ENCODE measurements at places on chromosomes 2 and 18.

- DNase-seq, result no peak
Measured at GRCh38 chr2:234025891-234026401, 24.6 kb upstream of the SPP2 start.

DNA sequence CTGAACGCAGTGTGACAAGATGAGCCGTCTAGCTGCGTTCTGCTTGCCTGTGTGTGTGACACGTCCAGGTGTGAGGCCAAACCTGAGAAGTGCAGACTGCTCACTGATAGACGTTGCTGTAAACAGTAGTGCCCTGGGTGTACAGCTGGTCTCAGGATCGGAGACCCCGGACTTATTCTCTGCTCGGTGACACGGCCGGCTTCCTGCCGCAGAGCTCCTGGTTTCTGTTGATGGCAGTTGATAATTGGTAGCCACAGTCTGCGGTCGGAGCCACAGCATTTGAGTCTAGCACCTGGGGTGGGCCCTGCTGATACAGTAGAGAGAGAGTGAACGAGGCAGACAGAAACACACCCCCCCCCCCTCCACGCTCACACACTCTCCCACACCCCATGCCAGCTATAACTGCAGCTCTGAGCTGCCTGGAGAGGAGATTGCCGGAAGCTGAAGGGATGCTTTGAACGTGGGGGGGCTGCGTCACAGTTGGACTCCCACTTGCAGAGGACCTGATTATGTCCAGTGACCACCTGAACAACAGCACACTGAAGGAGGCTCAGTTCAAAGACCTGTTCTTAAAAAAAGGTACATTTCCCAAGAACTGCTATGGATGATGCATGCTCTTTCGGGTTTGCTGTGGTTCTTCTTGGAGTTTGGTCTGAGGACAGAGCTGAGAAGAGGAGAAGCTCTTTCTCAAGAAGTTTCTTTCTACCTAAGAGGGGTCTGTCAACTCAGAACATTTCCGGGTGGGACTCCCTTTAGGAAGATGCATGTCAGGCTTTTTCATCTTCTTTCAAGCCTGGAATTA is 114.0 kb downstream of the FAM210A start:
- DNase-seq, result peak; percentile 96

DNA sequence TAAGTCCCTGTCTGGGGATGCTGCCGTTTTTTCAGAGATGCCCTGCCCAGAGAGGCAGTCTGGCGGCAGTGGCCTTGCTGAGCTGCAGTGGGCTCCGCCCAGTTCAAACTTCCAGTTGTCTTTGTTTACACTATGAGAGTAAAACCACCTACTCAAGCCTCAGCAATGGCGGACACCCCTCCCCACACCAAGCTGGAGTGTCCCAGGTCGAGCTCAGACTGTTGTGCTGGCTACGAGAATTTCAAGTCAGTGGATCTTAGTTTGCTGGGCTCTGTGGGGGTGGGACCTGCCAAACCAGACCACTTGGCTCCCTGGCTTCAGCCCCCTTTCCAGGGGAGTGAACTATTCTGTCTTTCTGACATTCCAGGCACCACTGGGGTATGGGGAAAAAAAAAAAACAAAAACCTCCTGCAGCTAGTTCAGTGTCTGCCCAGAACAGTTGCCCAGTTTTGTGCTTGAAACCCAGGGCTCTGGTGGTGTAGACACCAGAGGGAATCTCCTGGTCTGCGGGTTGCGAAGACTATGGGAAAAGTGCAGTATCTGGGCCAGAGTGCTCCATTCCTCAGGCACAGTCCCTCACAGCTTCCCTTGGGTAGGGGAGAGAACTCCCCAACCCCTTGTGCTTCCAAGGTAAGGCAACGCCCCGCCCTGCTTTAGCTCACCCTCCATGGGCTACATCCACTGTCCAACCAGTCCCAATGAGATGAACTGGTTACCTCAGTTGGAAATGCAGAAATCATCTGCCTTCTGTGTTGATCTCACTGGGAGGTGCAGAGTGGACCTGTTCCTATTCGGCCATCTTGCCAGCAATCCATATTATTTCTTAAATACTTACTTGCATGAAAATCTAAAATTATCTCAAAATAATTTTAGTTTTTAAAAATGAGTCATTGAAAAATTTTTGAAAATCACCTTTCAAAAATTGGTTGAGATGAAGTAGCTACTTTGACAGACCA is 338.0 kb downstream of the OSR1 start:
- no peak for DNase-seq

GRCh38 chr2:163682695-163683094 is 53.1 kb downstream of the FIGN start:
- no peak for DNase-seq

- no peak for DNase-seq
Measured at GRCh38 chr2:161486111-161486510, 70.0 kb downstream of the TBR1 start.

DNA sequence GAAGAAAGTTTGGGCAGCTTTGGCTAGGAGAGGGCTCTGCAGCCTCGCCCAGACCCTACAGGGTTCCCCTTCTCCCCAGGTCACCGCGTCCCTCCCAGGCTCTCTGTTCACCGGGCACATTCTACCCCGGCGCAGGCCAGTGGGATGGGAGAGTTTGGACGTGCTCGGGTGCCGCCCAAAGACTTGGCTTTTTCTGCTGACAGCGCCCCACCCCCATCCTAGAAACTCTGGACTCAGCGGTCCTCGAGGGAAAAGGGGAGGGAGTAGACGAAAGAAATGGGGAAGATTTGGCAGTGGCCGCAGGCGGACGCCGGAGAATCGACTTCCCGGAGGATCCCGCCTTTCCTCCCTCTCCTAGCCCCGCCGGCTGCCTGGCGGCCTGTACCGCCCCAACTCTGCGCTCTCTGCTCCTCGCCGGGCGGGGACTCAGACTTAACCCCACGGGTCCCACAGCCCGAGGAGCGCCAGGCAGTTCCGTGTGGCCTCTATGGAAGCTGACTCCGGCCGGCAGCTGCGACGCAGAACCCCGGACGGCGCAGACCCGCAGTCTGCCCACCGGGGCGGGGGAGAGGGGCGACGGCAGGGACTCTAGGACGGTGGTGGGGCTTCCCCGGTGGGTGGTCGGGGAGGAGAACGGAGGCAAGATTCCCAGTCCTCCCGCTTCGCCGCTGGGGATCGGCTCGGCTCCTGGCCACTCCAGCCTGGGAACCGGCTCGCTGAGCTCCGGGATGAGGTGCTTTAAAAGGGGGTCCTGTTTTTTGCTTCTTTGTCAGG is 863 bp upstream of the SIX2 start:
- no peak for DNase-seq

DNA sequence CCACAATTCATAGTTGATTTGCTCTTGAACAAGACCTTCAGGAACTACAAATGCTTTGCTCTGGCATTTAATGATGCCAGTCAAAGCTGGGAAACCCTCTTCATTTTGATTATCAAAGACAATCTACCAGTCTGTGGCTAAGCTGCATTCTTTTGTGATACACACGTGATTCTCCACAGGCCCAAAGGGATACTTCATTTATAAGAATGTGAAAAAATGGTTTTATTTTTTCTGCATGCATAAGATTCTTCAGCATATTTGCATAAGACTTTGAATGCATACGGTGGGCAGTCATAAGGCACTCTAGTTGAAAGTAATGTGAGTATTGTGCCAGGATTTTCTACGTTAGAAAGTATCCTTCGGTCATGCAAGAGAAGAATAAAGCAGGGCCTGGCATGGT is 33.0 kb upstream of the ARL5A start:
- DNase-seq, result no peak

GRCh38 chr2:30385327-30385726 is 61.7 kb upstream of the LCLAT1 start:
- DNase-seq, result no peak

DNA sequence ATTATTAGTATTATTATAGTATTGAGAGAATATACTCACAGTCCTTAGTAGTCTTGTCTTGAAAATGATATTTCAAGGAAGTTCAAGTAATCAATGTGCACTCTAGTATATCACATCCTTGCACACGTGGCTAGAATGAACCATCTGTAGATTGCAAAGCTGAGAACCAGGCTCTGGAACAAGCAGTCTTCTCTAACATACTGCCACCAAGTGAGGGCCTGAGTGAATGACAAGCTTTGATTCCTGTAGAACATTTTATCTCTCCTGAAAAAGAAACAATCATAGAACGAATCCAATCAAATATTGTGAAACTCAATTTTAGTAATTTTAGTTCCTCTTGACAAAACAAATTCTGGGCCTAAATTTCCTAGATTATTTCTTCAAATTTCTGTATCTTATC is 55.3 kb upstream of the SULT1C3 start:
- DNase-seq, result peak; percentile 47

GRCh38 chr2:168482269-168482668 is 26.2 kb downstream of the CERS6 start:
- DNase-seq, result no peak

DNA sequence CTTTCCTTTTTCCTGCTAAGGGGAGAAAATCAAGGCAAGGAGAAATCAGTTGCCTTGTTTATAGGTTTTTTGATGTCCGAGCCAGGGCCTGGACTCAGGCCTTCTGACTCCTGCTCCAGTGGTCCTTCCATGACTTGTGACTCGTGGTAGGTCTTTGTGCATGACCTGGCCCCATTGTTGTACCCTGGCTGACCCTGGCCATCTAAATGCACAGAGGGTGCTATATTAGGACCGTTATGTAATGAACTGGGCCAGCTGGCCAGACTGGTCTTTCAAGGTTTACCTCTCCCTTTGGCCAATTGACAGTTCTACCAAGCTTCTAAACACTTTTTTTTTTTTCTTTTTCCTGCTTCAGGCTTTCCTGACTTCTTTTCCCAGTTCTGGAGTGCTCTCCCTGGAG is 81.1 kb downstream of the SETBP1 start:
- DNase-seq, result no peak

- DNase-seq, result no peak
Measured at GRCh38 chr18:2884706-2885285, 38.0 kb downstream of the EMILIN2 start.

DNA sequence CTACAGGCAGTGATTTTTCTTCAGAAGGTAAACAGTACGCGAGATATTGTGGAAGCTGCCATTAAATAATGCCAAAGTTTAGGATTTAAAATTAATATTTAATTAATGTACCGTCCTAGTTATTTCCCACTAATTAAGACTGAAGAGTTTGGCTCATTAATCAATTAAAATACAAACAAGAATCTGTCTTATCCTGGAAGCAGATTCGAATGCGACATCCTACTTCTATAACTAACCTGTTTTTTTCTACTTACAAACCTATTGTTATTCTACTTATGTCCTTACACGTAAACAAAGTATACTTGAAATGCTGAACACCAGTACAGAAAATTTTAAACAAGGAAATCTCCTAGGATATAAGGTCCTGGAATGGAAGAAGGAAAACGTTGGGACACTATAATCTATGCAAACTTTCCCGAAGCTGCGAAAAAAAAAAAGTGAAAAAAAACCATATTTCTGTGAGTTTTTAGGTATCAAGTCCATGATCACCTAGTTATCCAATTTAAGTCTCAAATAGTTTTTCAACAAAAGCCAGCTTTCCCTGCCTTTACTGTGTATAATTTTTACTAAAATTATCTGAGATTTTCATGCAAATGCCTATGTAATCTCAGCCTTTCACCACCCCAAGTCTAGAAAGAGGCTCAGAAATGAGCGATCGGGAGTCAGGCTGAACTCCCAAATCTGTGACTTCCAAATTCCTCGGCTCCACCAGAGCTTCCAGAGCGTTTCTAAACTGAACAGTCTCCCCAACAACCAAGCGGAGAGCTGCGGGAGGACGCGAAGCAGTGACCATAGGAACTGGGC is 1.2 kb upstream of the C2orf15 start:
- no peak for DNase-seq

GRCh38 chr2:238821391-238821790 is 26.5 kb upstream of the TWIST2 start:
- DNase-seq, result no peak

DNA sequence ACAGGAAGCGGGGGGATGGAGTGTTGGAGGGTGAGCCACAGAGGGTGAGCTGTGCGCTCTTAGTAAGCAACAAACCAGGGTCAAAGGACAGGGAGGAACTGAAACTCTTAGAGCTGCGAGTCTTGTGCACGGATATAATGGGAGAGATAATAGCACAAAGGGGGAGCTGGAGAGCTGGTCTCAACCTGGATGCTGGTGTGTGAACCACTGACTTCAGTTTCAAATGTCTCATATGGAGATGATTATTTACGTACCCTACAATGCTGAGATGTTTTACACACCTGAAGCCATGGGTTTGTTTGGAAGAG is 35.9 kb downstream of the PTGR3 start:
- peak; percentile 35 for DNase-seq

DNA sequence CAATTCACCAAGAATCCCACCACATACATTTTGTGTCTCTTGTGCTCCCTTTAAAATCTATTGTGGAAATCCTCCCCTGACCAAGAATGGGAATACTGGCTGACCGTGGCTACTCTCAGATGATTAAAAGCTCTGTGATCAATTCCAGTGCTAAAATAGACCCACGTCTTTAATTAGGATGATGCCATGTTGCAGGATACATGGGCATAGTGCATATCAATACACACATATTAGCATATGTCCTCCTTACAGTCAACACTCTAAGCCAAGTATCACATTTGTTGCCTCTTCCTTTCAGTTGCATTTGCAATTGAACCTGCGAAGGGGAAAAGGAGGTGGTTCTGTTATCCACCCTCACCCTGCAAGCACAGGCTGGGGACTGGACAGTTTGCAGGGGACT is 41.8 kb downstream of the SPP2 start:
- no peak for DNase-seq
